HCEC 1CT (cell line): ENCODE measurements at places on chromosomes 2 and 18.
A peak's percentile ranks its signal among the peaks of the same experiment; 100 is the strongest.

- DNase-seq = no peak
Measured at GRCh38 chr2:240051697-240052096, 1.6 kb downstream of the OR6B3 start.

DNA sequence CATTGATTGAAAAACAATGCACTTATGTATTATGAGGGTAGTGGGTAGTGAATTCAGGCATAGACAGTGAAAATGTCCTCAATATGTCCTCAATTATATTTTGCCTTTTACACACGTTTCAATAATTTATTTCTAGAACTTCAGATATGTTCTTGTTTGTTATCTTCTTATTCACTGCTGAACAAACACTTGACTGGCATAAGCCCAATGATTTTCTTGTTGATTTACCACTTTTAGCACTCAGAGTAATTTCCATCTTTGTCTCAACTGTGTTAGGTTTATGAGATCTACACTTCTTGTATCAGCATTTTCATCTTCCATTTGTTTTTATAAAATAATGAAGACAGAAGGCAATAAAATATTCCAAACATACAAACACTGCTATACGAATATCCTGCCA lies 61.8 kb upstream of the DCC start:
- no peak for DNase-seq

GRCh38 chr2:57376985-57377384 lies 669.6 kb upstream of the VRK2 start:
- DNase-seq = peak; percentile 44

DNA sequence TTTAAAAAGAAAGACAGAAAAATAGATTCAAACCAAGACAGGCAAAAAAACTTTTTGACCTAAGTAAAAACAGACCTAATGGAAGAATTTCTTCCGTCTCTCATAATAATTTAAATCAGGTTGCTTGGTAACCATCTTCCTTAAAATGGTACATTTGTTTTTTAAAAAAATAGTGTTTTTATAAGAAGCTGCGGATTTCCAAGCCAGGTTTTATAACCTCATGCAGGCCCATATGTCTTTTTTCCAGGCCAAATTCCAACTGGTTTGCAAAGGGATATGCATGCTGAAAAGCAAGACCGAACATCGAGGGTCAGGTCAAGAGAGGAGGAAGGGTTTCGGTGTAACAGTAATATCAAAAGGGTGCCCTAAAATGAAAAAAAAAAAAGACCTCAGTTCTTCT lies 172.9 kb downstream of the MAIP1 start:
- DNase-seq = no peak
